ENCODE measurements at places on chromosomes 16 and 17.

DNA sequence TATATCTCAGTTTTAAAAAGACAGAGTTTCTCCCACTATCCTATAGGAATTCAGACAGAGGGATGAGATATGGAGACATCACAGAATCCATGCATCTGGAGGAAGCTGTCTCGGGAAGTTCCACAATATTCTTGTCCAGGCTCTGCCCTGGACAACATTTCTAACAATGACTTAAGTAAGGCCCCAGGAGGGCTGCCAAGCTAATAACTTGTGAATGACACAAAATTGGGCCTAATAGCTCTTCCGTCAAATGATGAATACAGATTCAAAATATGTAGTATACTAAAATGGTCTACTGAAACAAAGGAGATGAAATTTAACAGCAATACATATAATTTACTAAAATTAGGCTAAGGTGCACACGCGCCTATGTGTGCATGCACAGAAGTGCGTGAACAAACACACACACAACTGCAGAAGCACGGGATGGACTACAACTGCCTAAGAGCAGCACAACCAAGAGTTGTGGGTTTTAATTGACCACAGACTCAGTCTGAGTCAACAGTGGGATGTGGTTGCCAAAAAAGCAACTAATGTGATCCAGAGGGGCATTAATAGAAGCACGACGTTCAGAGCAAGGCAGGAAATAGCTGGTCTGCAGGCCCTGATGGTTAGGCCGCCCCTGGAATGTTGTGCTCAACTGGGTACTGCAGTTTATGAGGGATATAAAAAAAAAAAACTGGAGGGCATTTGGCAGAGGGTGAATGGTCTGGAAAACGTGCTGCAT, 26.3 kb upstream of the HS3ST2 start:
- DNase-seq, result peak; percentile 87

DNA sequence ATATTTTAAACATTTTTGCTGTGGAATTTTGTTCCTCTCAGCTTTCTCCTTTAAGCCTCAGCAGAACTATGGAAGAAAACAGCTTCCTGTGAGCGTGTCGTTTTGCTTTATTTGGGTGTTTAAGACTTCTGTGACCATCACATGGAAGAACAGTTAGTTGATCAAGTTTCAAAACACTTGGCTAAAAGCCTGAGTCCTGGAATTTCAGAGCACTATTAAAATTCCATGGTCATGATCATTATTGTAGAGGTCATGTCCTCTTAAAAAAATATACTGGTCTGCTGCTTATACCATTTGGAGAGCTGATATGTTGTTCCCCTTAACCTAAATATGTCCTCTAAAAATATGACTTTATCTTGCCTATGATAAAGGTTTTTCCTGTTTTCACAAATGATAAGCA, 12.6 kb upstream of the CDR2 start:
- peak; percentile 92 for DNase-seq

DNA sequence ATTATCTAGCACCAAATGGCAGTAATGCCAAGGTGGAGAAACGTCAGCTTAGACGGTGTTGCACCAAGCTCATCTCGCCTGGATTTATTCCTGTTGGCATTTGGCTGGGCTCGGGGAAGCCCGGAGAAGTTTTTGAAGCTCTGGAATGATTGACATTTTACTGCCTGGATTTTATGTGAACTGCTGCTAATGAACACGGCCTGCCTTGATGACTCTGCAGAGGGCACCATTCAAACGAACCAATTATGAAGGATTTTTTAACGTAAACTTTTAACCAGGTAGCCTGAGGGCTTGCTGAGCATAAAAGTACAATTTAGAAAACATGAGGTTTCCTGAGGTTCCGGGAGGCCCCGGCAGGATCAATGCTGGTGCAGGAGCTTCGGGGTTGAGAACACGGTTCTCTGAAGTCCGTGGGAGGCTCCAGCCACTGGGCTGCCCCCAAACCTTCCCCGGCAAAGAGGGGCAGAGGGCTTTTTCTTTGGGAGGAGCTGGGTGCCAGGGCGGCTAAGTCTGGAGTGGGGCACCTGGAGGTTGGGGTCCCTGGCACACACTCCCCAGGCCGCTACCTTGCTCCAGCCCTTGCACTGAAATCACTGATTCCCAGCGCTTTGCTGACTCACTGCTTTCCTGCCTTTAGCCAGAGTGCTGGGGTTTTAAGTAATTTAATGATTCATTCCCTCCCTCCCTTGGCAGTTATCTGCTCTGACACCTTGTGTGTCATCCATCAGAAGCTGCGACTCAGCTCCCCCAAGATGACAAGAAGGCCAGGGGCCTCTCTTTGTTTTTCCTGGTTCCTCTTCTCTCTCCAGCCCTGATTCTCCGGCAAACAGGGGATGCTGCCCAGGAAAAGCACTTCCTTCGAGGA, 161.2 kb upstream of the IRX3 start:
- peak; percentile 91 for DNase-seq

DNA sequence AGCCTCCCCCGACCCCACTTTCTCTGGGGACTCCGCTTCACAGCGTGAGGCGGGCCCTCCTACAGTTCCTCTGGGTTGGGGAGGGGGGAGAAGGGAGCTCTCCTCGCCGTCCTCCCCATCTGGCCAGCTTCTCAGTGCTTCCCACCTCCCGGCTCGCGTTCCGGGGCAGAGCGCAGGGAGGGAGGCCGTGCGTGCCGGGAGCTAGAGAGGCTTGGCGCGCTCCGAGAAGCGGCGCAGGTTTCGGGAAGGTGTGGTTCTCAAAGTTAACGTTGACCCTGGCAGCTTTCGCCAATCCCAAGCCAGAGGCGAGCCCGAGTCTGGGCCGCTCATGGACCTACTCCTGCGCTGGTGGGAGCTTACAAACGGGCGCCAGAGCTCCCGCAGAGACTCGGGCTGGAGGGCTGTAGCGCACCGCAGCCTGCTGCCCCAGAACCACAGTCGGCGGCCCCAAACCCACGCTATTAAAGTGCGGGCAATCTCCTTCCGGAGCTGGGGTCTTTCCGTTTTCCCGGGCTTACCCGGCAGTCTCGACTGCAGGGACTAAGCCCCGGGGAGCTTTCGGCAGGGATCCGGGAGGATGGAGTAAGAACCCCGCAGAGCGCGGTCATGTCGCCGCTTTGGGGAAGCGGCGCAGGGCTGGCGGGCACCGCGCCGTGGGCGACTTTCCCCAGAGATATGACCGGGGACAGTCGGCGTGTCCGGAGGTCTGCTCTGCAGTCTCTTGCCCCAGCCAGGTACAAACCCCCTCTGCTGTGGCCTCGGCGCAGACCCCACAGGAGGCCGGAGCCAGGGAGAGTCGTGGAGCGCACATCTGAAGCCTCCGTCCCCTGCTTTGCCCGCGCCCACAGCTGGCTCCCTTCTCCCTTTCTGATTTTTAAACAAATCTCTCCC, 787 bp downstream of the CDH11 start:
- peak; percentile 29 for DNase-seq

GRCh38 chr17:34365340-34365739, 2.3 kb upstream of the CCL1 start:
- no peak for DNase-seq

DNA sequence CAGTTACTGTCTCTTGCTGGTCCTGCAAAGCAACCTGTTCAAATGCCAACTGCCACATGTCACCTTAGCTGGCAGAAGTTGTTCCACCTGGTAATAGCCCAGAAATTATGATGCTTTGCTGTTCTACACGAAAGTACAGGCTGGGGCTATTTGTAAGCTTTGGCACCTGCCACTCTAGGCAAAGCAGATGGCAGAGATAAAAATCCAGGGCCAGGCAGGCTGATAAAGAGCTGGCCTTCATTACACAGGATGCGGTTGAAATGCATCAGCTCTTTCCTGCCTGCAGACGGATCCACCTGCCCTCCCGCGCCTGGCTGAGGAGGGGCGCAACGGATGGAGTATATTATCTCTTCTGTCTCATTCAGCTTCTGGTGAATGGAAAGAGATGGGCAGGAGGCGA, 29.3 kb upstream of the KDM8 start:
- no peak for DNase-seq

DNA sequence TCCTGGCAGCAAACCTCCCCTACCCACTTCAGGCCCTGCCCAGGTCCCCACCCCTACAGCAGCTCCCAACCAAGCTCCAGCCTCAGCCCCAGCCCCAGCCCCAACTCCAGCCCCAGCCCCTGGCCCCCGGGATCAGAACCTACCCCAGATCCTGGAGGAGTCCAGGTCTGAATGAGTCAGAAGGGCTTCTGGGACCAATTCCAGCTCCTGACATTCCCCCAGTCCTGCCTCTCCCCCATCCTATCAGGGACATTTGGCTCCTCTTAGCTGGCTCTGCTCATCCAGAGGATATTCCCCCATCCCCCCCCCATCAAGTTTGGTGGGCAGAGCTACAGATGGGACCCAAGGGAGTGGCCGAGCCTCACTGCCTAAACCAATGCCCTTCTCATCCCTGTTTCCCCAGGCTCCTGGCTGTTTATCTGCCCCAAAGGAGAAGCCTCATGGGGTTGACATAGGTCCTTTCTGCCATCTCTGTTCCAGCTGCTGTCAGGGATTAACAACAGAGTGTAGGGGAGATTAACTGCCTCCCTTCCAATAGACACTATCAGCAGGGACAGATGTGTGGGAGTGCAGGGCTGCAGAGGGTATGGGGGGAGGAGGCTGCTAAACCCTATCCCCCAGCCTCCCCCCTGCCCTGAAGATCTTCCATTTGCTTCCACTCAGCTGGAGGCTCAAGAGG, 16.5 kb downstream of the CNTNAP1 start:
- peak; percentile 71 for DNase-seq

DNA sequence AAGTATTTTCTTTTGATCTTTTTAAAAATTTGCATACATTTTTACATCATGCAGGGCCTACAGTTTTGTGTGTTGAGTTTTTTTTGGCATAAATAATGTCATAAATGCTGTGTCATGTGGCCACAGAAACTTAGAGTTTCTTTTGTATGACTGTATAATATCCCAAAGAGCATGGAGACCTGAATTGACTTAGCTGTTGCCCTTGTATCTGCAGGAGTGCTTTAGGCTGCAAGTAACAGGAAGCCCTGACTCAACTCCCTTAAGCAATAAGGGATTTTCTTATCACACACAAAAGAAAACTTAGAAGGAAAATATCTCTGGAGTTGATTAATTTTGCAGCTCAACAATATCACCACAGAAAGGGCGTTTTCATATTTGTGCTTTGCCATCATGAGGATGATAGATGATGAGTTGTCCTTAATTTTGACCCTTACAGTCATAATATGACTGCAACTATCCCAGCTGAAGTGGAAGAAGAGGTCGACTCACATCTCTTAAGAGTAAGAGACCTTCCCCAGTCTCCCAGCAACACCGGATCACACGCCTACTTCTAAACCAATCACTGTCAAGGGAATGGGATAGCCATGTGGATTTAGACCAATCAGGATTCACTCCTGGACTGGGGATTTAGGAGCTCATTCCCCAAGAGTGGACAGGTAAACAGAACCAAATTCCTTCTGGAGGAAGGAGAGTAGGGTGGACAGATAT, 138.9 kb downstream of the GSG1L start:
- no peak for DNase-seq

DNA sequence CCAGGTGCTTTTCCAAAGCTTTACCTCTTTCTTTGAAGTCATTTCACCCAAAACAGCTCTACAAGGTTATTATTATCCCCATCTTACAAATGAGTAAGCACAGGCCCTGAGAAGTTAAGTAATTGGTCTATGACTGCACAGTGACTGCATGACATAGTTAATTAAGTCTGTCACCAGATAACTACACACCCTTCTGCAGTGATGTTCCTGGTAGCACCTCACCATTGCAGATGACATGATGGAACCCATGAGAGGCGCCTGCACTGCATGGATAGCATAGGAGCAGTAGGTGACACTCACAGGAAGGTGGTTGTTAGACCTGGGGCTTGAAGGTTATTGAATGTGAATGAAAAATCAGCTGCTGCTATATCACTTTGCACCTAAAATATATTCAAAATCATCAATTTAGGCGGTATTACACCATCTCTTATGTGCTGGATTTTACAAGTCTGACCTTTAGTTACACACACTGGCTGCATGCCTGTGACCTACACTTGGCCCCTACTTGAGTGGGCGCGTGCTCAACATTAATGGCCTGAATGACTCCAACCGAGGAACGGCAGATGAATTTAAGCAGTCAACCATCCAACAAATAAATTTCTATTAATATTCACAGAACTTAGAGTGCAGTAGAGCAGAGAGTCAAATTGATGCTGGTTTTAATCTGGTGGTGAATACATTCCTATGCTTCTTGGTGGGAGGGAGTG, 239.6 kb downstream of the CDH11 start:
- DNase-seq, result no peak

- DNase-seq, result no peak
Observed at GRCh38 chr17:8964801-8965393, 610 bp downstream of the PIK3R5 start.

DNA sequence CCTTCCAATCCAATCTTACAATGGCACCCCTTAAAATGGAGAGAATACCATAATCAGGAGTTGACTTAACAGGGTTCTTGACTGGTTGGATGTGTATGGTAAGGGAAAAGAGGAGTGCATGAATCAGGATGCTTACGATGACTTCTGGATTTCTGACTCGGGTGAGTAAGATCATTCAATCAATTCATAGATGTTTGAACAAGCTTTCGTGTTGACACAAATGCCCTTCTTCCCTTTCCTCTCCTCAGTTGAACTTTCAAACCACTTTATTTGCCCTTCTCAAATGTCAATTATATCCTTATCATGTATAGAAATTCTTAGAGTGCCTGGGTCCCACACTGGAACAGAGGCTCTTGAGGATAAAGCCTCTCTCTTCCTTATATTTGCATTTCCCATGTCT, 25.9 kb downstream of the ABCC12 start:
- DNase-seq, result no peak

DNA sequence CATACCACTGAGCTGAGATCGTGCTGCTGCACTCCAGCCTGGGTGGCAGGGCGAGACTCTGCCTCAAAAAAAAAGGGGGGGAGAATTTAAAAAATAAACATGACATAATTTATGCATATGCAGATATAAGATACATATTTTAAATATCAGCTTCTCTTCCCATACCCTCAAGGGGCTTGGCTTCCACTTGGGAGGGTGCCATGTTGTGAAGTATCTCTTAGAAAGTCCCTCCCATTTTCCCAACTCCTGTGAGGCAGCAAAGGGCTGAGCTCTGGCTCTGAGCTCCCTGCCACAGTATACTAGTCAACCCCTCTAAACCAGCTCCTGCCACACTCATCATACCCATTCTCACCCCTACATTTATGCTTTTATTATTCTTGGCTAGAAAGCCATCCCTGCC, 39.4 kb downstream of the MYH11 start:
- DNase-seq, result no peak

- no peak for DNase-seq
Observed at GRCh38 chr17:71580220-71580619, 540.6 kb upstream of the SOX9 start.

All from LHCN-M2 (cell line).